ENCODE measurements at places on chromosomes 11 and 22. TPM values are rescaled to one million over a fixed set of nuclear protein-coding genes. Genes with fewer than 3 reads are reported as not detected.

MUC5AC gene
- not detected for total RNA-seq

OR8D1 gene
- total RNA-seq = not detected

SMTNL1 gene
- not detected for total RNA-seq

OR52E8 gene
- not detected for total RNA-seq

DNAJB7 gene
- not detected for total RNA-seq

TMEM123 gene
- total RNA-seq = 122 TPM

SLC25A22 gene
- 37.8 TPM for total RNA-seq

DNA sequence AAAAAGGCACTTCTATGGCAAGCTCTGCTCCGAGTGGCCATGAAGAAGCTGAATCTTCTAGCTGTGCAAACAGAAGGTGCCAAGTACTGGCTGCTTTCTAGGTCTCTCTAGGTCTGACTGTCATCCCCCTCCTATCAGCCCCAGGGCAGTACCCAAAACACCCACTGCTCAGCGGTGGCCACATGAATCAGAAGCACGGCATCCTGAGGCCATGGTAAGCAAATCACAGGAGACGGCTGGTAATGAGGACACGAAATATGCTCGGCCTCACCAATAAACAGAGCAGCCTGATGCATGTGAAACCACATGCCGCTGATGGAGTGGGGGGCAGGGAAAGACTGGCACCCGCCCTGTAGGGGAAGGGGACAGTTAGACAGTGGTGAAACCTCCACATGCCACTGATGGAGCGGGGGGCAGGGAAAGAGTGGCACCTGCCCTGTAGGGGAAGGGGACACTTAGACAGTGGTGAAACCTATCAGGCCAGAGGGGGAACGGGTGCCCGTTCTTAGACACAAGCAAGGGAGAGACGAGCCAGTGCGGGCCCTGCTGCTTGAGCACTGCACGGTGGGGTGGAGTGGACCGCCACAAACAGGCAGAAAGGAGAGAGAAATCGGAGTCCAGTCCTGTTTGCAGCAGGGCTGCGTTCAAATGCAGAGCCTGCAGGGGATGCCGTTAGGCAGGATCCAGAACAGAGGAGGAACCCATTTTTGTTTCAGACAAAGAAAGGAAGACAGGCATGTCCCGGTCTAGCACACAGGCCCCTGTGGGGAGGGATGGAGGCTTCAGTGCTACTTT, 29.9 kb upstream of the MOB2 start:
- no peak for DNase-seq

- DNase-seq = no peak
Measured at GRCh38 chr11:123683428-123684170, 29.2 kb upstream of the SCN3B start.

GRCh38 chr11:7657306-7658025, 15.8 kb downstream of the CYB5R2 start:
- DNase-seq = peak; percentile 54

- DNase-seq = no peak
Measured at GRCh38 chr11:20840341-20840740, 171.0 kb downstream of the NELL1 start.

DNA sequence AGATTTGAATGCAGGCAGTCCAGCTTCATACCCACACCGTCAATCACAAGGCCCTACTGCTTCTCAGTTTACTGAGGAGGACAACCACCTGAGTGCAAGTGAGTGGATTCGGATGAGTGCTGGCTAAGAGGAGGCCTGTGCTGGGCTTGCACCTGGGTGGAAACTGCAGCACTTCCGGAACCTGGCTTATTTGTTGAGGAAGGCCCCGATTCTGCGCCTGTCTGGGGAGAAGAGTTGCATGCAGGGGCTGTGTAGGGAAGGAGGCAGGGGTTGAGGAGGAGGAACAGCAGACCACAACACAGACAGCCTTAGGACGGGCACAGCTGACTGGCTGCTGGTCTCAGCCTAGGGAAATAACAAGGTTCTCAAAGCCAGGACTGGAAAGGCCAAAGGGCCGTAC, 20.8 kb downstream of the ABTB2 start:
- DNase-seq = no peak

DNA sequence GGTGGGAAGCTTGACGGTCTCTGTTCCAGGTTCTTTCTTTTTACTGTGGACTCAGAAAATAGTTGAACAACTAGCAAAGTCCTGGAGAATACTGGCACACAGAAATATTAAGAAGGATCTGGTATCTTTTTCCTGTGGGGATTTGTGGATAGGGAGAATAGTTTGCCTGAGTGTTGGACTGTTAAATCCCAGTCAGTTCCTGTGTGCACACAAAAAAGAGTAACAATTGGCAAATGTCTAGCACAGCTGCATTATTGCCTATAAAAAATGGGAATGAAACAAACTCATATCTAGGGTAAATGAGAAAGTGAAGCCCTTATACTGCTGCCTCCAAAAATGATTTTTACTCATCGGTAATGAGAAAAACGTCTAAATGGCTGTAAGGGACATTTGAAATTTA, 828.2 kb downstream of the JRKL start:
- DNase-seq = no peak

DNA sequence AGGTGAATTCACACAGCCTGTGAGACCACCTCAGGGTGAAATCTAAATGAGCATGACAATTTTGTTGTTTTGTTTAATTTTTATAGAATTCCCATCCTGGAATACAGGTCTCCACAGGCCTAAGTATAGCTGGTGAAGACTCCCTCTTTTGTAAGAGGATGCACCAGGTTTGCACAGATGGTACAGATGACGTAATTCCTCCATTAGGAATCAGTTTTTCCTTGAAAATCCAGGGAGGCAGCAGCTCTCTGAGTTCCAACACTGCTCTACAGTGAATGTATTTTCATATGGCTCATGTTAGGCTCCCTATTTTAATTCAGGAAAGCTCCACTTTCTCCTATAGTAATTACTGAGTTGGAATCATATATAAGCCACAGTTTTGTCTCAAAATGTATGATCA, 47.2 kb downstream of the USP28 start:
- DNase-seq = no peak

- DNase-seq = no peak
Measured at GRCh38 chr22:22731374-22731676, 86.9 kb downstream of the GGTLC2 start.

Data from pancreas (tissue), 10 donors.